ENCODE measurements at places on chromosomes 4 and X. TPM values are rescaled to one million over a fixed set of nuclear protein-coding genes. Genes with fewer than 3 reads are reported as not detected.

DNA sequence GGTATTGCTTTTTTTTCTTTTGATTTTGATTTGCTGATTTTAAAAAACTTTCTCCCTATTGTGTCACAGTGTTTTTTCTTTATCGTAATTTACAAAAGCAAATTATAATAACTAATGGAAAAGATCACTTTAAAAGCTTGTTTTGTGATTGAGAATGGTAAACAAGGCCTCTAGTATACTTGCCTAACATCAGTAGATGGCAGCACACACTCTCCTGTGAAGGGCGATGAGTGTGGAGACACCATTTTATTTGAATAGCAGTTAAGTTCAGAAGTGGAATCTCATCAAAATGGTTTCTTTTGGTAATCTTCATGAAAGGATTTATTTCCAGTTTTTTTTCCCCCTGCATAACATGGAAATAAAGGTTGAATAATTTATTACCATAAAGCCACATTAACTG, 72.3 kb downstream of the PAK3 start:
- DNase-seq = peak; percentile 13

DNA sequence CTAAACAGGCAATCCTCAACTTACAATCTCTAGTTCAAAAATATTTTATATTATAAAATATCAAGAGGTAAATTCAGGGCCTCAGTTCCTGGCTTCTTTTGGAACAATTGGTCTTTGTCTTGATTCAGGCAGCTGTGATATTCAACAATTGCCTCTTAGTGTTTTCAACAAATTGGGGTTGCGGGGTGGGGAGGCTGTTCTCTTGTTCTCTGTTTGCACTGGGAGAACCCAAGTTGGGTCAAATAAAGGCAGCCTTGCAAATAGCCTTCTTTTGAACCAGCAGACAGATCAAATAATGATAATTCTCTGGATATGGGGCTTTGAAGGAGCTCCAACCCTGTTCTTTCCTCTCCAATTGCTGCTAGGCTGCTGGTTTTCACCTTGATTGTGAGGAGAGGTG, 142.5 kb downstream of the COL4A5 start:
- DNase-seq = no peak

DNA sequence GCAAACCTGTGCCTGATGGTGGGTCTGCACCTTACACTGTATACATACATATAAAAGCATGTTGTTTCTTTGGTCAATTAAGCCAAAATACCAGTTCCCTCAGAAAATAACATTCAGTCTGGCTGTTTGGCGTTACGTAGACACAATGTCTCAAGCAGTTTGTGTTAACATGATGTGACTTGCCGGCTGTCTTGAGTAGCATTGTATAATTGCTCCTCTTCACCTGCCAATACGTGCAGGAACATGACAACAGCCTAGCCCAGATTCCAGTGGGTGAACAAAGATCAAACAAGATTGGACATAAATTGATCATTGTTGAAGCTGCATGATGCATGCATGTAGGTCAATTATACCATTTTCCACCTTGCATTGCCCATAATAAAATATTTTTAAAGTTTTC, 102.3 kb downstream of the F11 start:
- no peak for DNase-seq

- DNase-seq = no peak
These were observed 12.5 kb upstream of the S100P start for GRCh38 chr4:6681191-6681590.

CXCL11 gene
- total RNA-seq = not detected

DNA sequence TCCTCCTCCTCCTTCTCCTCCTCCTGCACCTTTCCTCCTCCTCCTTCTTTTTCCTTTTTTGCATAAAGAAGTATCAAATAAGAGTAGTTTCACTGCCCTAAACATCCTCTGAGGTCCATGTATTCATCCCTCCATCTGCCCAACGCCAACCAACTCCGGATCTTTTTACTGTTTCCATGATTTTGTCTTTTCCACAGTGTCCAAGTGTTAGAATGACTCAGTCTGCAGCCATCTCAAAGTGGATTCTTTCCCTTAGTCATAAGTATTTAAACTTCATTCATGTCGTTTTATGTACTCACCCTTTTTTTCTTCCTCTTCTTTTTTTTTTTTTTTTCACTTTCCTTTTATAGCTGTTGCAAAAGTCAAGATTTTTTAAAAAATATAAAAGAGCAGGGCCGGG, 12.9 kb downstream of the CSF2RA start:
- peak; percentile 65 for DNase-seq

KLHL13 gene
- total RNA-seq = 0.43 TPM

BST1 gene
- total RNA-seq = 32.6 TPM

DNA sequence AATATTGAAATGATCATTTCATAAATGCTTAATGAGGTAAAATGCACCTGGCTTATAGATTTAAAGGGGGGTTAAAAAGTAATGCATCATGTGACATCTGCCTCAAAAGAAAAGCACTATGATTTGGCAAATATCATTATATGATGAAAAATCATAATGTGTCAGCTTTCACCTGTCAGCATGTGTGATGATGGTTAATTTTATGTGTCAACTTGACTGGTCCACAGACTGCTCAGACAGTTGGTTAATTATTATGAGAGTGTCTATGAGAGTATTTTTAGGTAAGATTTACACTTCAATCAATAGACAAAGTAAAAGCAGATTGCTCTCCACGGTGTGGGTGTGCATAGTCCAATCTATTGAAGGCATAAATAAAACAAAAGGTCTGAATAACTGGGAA, 1986.7 kb downstream of the PCDH7 start:
- DNase-seq = no peak

DNA sequence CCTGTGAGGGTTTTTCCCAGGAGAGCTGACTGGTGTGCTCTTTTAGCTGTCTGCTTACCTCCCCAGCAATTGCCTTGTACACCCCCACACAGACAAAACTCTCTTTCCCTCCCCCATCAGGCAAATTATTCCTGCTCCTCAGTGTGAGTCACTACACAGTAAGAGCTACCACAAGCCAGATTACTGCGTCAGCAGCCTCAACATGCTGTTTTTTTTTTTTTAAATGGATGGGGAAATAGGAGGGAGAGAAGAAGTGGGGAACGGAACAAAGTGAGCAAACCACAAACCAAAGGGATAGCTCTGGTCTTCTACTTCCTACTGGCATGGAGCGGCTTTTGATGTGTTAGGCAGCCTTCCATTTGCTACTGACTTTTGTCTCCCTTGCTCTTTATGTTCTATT, 107.5 kb upstream of the ACSL4 start:
- DNase-seq = peak; percentile 90

DNA sequence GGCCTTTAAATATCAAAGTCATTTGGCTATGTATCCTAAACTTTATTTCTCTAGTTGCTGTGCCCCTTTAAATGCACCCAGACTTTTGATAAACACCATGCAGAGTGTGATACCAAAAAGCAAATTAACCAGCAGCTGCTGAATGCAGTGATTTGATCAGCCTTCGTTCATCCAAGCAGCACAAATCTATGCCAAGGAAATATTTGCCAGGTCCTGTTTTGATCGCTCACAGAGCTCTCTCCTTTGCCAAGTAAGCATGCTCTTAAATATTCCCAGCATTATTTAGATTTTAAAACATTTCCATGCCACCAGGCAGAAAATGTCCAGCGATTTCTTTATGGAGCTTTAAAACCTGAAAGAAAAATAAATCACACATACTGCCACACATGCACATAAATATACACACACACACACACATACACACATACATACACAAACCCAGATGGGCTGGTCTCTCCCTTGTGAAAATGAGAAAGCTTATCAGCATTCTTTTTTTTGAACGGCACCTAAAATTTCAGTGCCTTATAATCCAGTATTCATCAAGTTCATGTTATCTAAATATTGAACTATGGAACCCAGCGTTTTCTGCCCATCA, 35.7 kb downstream of the BTC start:
- no peak for DNase-seq

DNA sequence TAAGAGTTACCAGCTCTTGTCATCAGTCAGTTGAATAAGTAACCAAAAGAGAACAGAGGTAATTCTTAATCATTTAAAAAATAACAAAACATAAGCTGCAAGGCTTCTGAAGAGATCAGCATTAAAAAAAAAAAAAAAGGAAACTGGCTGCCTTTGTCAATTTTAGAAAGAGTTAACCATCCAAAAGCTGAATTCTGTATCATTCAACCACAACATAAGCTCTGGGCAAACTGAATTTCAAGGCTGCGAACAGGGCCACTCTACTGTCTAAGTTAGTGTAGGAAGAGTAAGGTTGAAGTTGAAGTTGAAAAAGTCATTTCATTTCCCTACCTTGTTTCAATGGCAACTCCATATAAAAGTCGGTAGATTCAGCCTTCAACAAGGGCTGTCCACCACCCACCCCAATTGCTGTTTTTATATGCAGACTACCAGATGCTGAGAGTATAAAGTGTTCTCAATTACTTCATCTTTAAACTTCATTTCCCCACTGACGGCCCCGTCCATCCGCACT, 1.1 kb upstream of the LIN54 start:
- no peak for DNase-seq

CTAG1A gene
- not detected for total RNA-seq

DNA sequence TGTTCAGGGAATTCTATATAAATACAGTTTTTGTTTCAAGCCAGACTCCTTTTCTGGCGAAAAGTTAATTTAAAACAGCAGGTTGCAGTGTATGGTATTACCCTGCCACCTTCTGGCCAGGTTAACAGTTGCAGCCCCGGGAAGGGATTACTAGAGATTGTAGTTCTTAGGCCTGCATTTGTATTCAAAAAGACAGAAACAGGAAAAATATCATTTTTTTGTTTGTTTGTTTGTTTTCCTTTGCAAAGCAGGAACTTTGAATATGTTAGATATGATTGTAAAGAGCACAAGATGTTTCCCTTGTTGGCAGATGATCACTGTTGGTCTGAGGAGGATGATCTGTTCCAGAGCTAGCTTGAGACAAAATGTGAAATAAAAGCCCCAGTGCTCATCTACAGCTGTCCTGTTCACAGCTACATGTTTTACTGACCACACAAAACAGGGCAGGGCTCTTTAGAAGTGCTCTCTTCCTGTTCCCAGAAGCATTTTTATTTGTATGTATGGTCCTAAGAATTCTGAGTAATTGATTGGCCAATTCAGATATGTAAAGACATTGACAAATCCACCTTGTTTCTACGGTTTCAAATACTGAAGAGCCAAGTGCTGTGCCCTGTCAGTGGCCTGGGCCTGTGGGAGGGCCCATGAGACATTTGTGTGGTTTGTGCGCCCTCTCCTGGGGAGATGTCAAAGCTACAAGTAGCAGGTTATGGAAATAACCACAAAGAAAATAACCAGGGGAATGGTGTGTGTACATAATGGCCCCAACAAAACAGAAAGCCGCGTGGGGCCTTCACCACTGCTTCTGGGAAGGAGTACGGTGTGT, 57.9 kb downstream of the CLDN22 start:
- peak; percentile 88 for DNase-seq

GRCh38 chr4:84803720-84804119, 162.8 kb downstream of the WDFY3 start:
- DNase-seq = peak; percentile 66

GRCh38 chr4:15018361-15018760, 16.1 kb downstream of the CPEB2 start:
- DNase-seq = no peak

GRCh38 chrX:100926453-100926852, 2.3 kb downstream of the XKRX start:
- DNase-seq = peak; percentile 23

GRCh38 chr4:124209211-124209610, 503.3 kb downstream of the ANKRD50 start:
- DNase-seq = no peak

SLC7A11 gene
- 67.2 TPM for total RNA-seq

DNA sequence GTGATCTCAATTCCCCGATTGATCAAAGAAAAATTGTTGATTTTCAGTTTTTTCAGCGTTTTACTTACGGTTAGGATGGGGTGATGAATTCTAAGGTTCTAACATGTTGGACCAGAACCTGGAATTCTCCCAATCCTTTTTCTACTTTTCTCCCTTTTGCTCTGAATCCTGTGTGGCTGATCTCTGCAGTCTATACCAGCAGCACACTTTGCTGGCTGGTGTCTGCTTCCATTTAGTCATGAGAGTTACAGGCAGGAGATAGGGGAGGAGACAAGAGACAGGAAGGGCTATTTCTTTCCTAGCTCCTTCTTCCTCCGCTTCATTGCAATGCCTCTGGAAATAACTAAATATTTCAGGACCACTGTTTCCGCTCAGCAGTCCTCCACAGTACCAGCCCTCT, 623.9 kb downstream of the CENPC start:
- no peak for DNase-seq

- DNase-seq = no peak
These were observed 25.2 kb upstream of the TBC1D14 start for GRCh38 chr4:6884341-6884870.

TMPRSS11A gene
- not detected for total RNA-seq

DNA sequence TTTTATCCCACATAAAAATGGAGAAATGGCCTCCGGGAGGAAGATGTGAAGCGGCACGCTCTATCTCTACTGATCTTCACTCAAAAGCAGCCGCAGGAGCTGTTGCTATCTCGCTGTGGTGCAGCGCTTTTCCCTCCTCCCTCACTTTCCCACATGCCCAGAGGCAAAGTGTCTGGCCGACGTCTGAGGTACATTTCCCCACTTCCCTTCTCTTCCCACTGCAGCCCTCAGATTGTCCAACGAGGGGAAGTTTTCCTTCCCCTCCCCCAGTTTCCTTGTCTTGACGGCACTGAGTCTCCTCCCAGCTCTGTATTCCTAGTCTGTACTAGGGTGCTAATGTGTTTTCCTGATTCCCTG, 660 bp upstream of the COL25A1 start:
- DNase-seq = peak; percentile 36

DNA sequence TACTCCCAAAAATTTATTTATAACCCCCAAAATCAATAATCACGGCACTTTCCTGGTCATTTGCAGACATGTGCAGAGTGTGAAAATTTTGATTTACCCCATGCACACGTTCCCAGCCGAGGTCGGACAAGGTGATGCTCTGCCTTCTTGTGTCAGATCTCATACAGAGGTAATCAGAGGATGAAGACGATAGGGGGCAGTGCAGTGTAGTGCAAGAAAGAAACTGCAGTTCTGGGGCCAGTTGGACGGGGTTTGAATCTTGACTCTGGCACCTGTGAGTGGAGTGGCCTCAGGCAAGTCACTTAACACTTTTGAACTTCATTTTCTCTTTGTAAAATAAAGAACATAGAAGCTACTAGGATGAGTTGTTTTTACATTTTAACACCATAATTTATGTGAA, 88.4 kb downstream of the FRMPD3 start:
- peak; percentile 62 for DNase-seq

- no peak for DNase-seq
These were observed 227.3 kb upstream of the ZC4H2 start for GRCh38 chrX:65203545-65203944.

- peak; percentile 89 for DNase-seq
These were observed 183.2 kb upstream of the PUDP start for GRCh38 chrX:7330971-7331746.
